ENCODE measurements at places on chromosomes 12 and 14.
A peak's percentile ranks its signal among the peaks of the same experiment; 100 is the strongest.

DNA sequence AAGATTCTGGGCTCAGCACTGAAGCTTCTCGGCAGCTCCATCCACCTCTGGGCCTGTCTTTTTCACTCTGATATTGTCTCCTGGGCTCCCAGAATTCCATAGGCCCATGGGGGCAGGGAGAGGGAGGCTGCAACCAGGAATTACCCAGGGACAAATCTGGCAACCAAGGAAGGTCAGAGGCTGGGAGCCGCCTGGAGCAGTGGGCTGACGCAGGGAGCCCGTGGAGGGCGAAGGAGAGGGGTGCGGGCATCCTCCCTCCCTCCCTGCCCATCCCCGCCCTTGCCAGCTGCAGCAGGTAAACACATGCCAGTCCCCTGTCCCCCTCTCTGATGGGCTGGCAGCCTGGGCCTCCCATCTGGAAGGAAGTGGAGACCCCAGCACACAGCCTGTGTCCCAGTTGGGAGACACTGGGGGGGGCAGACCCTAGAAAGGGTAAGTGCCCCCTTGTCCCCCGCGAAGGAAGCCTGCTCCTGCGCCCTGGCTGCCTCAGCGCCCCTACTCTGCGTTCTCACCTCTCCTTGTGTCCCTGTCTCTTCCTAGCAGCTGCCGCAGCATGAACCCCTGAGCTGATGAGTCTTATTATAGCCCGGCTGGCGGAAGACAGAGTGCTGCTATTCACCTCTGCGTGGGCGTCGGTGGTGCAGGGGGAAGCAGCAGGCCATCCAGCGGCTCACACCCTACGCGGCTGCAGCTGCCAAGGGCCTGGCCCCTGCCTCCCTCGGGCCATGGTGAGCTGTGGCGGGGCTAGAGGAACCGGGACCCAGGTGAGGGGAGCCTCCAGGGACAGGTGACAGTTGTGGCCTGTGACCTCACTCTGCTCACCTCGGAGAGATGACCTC is 6.7 kb downstream of the LRTM2 start:
- no peak for DNase-seq

DNA sequence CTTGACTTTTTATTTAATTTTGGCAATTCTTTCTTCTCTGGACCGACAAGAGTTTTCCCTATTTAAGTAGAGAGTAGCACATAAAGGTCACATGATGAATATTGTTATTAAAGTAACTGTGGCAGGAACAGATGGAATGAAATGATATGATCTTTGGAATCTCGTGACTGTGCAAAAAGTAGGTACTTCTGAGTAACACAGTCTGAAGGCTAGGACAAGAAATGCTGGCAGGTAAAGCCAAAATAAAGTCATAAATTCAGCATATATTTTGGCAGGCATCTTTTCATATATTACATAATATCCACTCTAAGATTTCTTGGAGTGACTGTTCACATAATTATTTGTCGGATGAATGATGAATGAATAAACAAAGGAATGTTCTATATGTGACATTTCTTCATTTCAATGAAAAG is 121.4 kb downstream of the EFCAB11 start:
- DNase-seq = no peak

DNA sequence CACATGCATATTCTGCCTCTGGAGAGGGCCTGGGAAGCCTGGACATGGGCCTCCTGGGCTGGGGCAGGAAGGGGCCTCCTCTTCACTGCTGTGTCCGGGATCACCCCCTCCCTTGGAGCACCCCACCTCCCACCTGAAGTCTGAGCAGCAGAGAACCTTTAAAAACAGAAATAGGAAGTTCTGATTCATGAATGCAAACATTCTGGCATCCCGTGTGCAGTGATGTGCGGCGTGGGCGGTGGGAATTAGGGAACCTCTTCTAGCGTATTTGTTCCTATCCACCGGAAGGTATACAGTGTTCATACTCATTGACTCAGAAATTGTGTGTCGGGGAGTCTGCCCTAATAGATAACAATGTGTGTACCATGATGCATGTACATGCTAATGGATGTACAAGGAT is 46.2 kb downstream of the C14orf132 start:
- DNase-seq = no peak

DNA sequence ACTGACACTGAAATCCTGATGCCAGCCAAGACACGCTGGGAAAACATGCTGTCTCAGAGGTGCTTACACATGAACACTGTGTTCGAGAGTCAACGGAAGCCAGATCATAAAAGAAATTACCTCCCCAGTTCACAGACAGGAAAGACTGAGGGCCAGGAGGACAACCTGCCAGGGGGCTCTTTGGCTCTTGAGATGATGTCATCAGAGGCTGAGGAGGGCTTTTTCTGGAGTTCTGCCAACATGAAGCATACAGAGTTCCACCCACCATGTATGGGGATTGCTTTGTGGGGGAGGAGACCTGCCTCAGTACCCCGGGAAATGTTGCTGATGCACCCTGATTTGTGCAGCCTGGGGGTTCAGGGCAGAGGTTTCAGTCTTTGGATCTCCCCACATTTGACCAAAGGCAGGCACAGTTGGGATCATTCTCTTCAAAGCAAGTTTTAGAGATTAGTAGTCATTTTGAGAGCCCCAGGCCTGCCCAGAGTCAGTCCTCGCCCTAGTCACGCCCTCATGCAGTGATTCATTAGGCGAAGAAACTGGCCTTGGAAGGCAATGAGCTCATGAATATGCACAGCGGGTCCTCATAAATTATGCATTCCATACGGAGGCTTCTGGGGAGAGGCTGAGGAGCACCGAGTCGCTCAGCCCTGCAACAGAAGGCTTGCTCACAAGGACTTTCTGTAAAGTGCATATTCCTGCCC is 34.9 kb upstream of the EML1 start:
- peak; percentile 69 for DNase-seq

GRCh38 chr14:89368490-89369477 is 48.2 kb downstream of the FOXN3 start:
- DNase-seq = no peak

GRCh38 chr14:38046160-38046559 is 161.5 kb upstream of the SSTR1 start:
- DNase-seq = no peak

- no peak for DNase-seq
These were observed 19.2 kb upstream of the EMP1 start for GRCh38 chr12:13177373-13177772.

DNA sequence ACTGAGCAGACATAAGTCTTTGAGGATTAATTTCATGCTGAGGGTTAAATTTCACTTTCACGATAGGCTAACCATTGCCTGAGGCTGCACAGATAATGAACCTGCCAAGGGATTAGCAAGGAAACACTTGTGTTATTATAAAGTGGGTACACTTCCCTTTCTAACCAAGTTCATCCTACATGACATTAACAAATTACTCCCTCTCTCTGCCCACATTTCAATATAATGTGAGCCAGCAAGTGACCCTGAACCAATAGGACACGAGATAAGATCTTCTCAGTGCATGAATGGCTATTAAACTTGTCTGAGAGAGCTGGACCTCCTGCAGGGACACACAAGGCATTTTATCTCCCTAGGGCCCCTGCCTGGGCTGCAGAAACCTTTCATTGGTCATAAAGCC is 173.5 kb downstream of the PAX9 start:
- DNase-seq = no peak

DNA sequence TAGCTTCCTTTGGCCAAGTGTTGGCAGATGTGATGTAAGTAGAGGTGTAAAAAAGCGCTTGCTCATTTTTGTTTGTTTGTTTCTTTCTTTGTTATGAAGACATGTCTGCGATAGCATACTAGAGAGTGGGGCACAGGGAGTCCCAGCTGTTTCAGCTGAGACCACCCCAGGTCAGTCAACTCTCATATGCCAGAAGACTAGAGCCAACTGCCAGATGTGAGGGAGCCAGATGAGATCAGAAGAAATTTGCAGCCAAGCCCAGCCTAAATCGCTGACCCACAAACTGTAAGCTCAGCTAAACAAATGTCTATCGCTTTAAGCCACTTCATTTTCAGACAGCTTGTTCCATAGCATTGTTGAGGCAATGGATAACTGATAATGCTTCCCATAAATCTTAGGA is 397.1 kb downstream of the APAF1 start:
- DNase-seq = no peak

GRCh38 chr14:105398726-105399465 is 558 bp downstream of the TEX22 start:
- DNase-seq = peak; percentile 85

DNA sequence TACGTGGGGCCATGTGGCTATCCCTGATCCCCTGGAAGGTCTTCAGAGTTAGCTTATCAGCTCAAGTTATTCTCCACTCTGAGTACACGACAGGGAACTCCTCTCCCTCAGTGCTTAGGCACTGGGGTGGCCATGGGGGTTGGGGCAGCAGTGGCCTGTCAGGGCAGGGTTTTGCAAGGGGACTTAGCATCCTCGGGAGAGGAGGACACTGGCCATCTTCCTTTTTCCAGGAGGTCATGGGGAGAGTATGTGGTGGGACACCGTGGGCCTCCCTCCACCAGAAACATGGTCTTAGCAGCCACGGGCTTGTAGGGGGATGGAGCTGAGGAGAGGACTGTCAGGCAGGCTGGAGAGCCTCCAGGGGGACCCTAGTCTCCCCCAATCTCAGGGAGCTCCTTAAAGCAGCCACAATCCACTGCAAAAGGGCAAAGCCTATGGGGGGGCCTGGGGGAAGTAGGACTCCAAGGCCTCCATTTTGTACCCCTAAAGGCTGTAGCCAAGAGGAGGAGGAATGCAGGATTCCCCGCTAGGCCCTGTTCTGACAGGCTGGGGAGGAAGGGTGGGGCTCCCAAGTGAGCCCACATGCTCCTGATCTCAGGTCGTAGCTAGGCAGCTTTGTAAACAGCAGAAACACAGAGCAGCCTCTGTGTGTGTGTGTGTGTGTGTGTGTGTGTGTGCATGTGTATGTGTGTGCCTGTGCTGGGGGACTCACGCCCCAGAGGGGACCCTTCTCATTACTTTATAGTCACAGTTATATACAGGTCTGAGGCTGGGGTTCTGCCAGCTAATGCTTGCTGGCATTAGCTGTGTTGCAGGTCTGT is 36.6 kb downstream of the KRT80 start:
- DNase-seq = no peak

All from iPS-NIHi11 (cell line).